Stimulated activated CD8-positive, alpha-beta memory T cell treated with anti-CD3 and anti-CD28 coated beads, Interleukin-4, amount 100 ng/mL, for 1 hour (primary cell): ENCODE measurements at places on chromosomes 3 and 15.

GRCh38 chr15:70113304-70113700 lies 15.6 kb upstream of the TLE3 start:
- no peak for DNase-seq

GRCh38 chr15:88032787-88033186 lies 223.8 kb downstream of the NTRK3 start:
- no peak for DNase-seq

- no peak for DNase-seq
These were observed 6.4 kb downstream of the KPNA1 start for GRCh38 chr3:122508135-122508914.

- no peak for DNase-seq
These were observed 138.5 kb downstream of the RORA start for GRCh38 chr15:61090386-61091288.

GRCh38 chr3:23209747-23210487 lies 6.8 kb downstream of the UBE2E2 start:
- DNase-seq, result no peak

GRCh38 chr3:123489400-123490004 lies 40.6 kb upstream of the ADCY5 start:
- DNase-seq, result no peak

- no peak for DNase-seq
These were observed 27.5 kb downstream of the PLSCR5 start for GRCh38 chr3:146577662-146578061.

DNA sequence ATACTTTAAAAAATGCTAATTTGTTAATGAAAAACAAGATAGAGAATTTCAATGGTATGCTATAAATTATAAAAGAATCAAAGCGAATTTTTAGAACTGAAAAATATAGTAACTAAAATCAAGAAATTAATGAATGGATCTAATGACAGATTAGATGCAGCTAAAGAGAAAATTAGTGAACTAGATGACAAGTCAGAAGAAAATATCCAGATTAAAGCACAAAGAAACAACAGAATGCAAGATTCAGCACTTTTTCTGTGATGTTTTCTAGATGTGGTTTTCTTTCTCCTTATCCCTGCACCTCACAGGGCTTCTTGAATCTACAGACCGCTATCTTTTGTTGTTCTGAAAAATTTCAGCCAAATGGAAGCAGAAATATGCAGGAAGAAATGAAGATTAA lies 54.4 kb downstream of the INO80 start:
- DNase-seq, result no peak

DNA sequence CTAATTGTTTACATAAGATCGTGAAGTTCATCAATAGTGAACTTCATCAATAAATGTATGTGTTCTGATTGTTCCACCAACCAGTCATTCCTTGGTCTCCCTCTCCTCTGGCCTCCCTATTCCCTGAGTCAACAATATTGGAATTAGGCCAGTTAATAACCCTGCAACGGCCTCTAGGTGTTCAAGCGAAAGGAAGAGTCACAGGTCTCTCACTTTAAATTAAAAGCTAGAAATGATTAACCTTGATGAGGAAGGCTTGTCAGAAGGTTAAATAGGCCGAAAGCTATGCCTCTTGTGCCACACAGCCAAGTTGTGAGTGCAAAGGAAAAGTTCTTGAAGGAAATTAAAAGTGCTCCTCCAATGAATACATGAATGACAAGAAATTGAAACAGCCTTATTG lies 89.4 kb upstream of the ACKR4 start:
- DNase-seq, result no peak

DNA sequence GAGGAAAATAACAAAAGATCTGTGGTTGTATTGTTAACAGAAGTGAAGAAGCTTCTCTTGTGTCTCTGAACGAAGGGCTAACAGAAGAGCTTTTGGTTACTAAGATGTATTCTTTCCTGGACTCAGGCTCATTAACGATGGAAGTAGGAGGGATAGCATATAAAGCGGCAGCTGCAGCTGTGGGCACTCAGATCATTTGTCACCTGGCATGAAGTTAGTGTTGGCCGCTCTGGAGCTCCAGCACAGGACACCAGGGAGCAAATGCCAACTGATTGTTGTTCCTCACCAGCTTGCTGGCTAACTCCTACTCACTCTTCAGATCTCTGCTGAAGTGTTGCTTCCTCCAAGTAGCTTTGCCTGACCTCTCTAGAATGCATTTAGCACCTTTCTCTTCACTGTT lies 15.5 kb upstream of the SLITRK3 start:
- DNase-seq, result no peak

GRCh38 chr15:89837134-89837829 lies 22.6 kb upstream of the ANPEP start:
- no peak for DNase-seq

- DNase-seq, result no peak
These were observed 2.9 kb downstream of the ZNF774 start for GRCh38 chr15:90354986-90355385.

- no peak for DNase-seq
These were observed 227.5 kb upstream of the KCNMB2 start for GRCh38 chr3:178308771-178309170.

DNA sequence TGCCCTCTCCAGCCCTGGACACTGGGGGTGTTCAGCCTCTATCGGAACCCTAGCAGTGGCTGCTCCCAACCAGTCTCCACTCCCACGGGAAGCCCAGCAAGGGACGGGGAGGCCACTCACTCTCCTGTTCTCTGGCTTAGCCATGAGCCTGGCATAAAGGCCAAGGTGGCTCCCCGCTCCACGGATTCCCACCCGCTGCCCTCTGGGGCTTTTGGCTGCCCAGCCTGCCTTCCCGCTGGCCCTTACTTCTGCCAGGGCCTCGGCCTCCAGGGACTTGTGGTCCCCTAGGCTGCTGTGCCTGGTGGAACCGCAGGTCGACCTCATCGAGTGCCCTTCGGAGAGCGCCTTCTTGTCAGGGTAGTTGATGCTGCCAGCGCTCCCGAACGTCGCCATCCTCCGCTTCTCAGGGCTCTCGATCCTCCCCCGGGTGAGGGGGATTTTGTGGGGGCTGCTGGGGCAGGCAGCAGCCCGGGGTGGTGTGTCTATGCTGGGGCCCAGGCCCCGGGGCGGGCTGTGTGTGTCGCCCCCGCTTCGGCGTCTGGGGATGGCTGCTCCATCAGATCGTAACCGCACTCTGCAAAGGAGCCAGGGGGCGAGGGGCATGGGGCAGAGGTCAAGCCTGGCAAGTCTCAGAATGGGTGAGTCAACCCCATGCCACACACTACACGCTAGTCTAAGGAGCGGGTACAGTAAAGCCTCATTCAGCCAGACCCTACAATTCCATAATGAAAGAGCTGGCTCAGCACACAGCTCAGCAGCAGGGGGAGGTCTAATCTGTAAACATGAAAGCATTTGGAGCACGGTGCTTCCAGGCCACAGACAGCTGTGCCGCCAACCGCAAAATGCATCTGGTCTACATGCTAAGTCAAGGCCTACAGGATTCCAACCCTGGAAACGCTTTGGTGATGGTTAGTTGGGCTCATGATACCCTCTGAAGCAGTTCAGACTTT lies 27.3 kb upstream of the RAD18 start:
- no peak for DNase-seq

GRCh38 chr15:55344206-55344605 lies 25.2 kb downstream of the PIGB start:
- DNase-seq, result no peak

- DNase-seq, result no peak
These were observed 104.8 kb upstream of the OSTN start for GRCh38 chr3:191094057-191094845.

- DNase-seq, result no peak
These were observed 236.8 kb downstream of the CACNA2D3 start for GRCh38 chr3:54358969-54359694.

GRCh38 chr15:57732526-57733331 lies 26.2 kb downstream of the POLR2M start:
- DNase-seq, result no peak

DNA sequence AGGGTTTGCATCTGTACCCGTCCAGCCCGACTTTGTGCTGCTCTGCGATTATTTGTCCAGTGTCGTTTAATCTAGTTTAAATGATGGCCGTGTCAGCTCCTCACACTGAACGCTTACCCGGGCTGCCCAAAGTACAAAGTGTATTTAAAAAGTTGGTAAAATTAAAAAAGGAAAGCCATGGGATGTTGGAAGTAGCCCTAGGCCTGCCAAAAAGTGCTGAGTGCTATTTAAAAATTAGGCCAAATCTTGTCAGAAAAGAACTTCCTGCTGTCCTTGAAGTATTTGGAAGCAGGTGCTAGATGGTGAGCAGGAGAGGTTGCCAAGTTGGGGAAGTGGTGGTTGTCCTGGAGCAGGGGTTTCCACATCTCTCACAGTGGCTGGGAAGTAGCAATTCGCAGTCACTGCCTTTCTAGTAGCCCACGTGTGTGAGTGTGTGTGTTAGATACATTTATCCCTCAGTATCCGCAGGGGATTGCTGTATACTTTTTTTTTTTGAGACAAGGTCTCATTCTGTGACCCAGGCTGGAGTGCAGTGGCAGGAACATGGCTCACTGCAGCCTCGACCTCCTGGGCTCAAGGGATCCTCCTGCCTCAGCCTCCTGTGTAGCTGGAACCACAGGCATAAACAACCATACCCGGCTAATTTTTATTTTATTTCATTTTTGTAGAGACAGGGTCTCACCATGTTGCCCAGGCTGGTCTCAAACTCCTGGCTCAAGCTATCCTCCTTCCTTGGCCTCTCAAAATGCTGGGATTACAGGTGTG lies 664 bp downstream of the PPCDC start:
- no peak for DNase-seq

- DNase-seq, result no peak
These were observed 25.7 kb upstream of the ROBO2 start for GRCh38 chr3:77014226-77014625.

DNA sequence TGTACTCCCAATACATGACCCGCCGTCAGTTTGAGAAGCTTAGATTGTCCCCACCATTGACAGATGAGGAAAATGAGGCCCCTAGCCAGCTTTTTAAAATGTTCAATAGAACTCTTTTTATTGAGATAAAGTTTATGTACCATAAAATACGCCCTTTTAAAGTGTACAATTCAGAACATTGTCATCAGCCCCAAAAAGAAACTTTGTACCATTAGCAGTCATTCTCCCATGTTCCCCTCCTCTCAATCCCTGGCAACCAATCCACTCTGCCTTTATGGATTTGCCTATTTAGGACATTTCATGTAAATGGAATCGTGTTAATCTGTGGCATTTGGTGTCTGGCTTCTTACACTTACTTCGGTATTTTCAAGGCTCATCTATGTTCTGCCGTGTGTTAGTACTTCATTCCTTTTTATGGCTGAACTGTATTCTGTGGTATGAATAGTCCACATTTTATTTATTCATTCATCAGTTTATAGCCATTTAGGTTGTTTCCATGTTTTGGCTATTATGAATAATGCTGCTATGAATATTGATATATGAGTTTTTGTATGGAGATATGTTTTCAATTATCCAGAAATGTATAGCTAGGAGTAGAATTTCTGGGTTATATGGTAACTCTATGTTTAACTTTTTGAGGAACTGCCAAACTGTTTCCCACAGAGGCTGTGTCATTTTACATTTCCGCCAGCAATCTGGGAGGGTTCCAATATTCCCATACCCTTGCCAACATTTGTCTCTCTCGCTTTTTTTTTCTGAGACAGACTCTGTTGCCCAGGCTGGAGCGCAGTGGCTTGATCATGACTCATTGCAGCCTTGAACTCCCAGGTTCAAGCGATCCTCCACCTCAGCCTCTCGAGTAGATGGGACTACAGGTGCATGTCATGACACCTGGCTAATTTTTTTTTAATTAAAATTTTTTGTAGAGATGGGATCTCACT lies 15.3 kb upstream of the PTPN23 start:
- DNase-seq, result no peak

- DNase-seq, result no peak
These were observed 66.3 kb upstream of the IL12A start for GRCh38 chr3:159922193-159922840.

DNA sequence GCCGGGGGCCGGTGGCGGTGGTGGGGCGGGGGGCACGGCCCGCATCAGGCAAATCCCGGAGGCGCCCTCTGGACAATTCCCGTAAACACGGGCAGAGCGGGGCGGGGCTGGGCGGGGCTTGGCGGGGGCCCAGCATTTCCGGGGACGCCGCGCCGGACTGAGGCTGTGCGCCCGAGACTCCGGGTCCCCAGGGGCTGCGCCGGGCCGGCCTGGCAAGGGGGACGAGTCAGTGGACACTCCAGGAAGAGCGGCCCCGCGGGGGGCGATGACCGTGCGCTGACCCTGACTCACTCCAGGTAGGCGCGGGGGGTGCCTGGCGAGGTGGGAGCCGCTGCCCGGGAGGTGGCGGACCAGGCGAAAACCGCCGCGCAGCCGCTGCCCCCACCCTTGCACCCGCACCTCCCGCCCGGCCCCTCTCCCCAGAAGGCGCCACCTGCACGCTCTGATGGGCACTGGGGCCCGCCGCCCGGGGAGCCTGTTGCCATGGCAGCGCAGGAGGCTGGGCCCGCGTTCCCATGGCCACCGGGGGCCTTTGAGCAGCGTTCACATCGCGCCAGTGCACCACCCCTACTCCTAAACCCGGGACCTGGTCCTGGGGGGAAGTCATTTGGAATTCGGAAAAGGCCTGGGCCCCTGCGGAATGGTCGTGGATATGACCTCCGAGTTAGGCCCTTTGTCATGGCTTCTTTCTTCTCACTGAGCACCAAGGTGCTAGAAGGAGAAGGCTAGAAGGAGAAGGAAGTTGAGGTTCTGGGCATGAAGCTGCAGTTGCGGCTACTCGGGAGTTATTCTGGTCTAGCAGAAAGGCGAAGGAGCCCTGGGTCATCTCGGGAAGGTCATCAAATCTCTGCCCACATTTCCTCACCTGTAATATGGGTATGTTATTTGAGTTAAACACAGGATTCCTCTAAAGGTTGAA lies 16.1 kb upstream of the SEMA4B start:
- no peak for DNase-seq

GRCh38 chr15:88848203-88848602 lies 45.0 kb downstream of the ACAN start:
- DNase-seq, result no peak

DNA sequence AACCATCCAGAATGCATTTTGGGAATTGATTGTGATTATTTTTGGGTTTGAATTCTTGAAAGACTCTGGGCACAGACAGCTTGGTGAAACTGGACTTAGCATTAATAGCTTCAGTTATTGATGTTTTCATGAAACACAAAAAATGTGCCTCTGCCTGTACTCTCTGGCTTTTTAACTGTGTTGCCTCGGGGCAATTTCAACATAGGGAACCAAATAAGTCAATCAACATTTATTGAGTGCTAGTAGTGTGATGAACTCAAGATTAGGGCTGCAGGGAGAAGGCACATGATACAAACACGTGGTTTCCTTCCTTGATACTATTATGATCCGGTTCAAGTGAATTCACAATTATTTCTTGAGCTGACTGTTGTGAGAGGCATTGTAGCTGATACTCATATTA lies 50.8 kb downstream of the UNC13C start:
- DNase-seq, result no peak
